ENCODE measurements at places on chromosomes 13 and 19.
A peak's percentile ranks its signal among the peaks of the same experiment; 100 is the strongest.

DNA sequence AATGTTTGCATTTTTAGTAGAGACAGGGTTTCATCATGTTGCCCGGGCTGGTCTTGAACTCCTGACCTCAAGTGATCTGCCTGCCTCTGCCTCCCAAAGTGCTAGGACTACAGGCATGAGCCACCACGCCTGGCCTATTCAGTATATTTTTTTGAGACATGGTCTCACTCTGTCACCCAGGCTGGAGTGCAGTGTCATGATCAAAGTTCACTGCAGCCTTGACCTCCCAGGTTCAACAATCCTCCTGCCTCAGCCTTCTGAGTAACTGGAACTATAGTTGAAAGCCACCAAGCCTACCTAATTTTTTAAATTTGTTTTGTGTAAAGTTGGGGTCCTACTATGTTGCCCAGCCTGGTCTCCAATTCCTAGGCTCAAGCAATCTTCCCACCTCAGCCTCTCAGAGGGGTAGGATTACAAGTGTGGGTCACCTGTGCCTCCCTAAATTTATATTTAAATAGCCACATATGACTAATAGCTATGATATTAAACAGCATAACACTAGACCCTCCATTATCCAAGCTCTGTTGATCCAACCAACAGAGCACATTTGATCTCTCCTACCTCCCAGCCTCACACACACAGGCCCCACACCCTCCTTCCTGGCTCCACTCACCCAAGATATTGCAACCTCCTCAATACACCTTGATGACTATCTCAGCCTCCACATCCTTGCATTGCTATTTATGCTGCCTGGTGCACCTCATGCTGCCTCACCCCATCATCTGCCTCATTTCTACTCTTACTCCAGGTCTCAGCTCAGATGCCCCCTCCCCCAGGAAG, 2.1 kb upstream of the CEACAM19 start:
- no peak for DNase-seq

- DNase-seq: no peak
Measured at GRCh38 chr13:54165581-54166215, 1137.1 kb downstream of the OLFM4 start.

GRCh38 chr13:67620665-67621064, 390.5 kb upstream of the PCDH9 start:
- DNase-seq: peak; percentile 49

DNA sequence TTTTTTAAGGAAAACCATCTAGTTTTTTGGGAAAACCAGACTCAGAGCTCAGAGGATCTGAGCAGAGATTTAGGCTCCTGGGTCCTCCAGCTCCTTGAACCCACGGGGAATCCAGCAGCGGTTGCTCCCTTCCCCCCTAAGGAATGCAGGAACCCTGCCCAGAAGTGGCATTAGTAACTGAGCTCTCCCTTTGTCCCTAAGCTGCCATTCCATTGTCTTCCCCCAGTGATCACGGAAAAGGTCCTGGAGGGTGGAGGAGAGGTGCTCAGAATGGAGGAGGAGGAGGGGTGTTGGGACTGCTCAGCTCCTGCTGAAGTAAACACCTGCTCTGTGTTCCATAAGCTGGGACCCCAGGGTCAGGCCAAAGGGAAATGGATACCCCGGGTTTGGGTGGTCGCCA, 16.8 kb upstream of the OR1M1 start:
- DNase-seq: no peak
